ENCODE measurements at places on chromosomes 16 and 17.

DNA sequence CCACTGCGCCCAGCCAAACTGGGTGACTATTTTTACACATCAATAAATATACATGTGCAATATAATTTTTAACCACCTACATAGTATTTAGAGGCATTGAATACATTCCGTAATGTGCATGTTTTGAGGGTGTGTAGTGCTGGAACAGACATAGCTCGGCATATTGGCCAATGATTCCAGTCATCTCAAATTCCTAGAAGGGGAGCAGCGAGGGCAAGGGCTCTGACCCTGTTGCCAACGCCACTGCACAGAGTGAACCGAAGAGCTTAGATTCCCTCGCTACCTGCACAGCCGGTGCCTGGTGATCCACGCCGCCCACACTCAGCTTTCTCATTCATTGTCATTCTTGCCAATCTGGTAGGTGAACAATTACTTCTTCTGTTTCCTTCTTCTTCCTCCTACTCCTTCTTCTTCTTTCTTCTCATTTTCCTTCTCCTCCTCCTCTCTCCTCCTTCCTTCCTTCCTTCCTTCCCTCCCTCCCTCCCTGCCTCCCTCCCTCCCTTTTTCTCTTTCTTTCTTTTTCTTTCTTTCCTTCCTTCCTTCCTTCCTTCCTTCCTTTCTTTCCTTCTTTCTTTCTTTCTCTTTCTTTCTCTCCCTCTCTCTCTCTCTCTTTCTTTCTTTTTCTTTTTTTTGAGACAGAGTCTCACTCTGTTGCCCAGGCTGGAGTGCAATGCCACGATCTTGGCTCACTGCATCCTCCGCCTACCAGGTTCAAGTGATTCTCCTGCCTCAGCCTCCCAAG is 26.3 kb upstream of the ATP2A3 start:
- DNase-seq: no peak

DNA sequence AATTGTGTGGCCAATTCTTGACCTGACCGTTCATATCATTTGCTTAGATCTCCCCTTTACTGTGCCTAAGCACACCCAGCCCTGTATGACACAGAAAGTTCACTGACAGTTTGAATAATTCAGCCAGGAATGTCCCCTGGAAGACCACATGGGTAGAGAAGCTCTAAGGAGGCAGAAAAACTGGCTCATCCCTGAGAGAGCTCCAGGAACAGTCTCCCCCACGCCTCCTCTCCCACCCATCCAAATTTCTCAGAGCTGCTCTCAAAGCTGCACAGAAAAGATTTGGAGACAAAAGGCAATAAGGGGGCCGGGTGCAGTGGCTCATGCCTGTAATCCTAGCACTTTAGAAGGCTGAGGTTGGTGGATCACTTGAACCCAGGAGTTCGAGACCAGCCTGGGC is 11.2 kb downstream of the PRAC1 start:
- DNase-seq: no peak

- DNase-seq: no peak
Observed at GRCh38 chr16:8967132-8967821, 3.6 kb upstream of the USP7 start.

- DNase-seq: no peak
Observed at GRCh38 chr17:76089680-76090516, 10.9 kb downstream of the ZACN start.

DNA sequence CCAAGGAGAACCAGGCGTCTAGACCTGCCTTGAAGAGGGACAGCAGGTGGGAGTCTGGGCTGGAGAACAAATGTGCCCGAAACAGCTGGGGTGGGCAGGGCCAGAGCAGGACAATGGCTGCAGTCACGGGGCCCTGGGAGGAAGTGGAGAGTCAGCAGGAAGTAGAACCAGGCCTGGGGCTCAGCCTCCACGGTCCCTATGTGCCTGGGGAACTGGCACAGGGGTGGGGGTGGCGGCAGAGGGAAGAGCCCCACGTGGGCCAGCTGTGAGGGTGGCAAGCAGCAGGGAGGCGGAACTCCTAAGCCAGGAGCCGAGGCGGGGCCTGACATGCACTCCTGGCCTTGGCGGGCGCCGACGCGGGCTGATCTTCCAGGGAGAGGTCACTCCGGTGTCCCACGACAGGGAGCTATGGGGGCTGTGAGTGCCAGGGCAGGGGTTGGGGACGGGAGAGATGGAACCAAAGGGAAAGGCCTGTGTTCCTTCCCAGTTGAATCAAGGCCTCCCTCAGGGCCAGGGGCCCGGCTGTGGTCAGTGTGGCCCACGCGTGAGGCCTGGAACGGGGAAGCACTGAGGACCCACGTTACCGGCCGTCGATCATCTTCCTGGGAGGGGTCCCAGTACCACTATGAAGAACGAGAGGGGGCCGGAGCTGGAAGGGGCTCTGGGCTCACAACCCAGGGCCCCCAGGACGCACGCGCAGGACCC is 42.7 kb downstream of the TIMM22 start:
- no peak for DNase-seq

DNA sequence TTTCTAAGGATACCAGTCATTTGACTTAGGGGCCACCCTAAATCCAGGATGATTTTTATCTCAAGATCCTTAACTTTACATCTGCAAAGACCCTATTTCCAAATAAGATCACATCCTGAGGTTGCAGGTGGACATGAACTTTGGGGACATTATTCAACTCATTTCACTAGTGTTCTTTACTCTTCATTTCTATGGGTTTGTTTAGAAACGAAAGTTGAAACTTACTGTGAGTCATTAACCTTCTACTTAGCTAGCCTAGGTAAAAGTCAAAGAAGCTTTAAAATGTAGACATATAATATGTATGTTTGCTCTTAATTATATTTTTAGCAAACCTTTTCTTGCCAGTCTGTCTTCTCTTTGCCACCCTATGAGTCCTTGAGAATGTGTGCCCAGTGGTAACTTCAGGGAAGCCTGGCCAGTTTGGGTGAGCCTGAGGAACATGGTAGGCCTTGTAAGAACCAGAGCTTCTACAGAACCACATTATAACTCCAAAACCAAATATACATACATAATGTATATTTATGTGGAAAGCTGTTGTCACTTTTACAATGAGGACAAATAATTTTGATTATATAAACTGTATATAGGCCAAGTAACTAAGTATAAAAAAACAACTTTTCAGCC is 38.4 kb downstream of the BPTF start:
- no peak for DNase-seq
